ENCODE measurements at places on chromosomes 5 and 9.
A peak's percentile ranks its signal among the peaks of the same experiment; 100 is the strongest.

DNA sequence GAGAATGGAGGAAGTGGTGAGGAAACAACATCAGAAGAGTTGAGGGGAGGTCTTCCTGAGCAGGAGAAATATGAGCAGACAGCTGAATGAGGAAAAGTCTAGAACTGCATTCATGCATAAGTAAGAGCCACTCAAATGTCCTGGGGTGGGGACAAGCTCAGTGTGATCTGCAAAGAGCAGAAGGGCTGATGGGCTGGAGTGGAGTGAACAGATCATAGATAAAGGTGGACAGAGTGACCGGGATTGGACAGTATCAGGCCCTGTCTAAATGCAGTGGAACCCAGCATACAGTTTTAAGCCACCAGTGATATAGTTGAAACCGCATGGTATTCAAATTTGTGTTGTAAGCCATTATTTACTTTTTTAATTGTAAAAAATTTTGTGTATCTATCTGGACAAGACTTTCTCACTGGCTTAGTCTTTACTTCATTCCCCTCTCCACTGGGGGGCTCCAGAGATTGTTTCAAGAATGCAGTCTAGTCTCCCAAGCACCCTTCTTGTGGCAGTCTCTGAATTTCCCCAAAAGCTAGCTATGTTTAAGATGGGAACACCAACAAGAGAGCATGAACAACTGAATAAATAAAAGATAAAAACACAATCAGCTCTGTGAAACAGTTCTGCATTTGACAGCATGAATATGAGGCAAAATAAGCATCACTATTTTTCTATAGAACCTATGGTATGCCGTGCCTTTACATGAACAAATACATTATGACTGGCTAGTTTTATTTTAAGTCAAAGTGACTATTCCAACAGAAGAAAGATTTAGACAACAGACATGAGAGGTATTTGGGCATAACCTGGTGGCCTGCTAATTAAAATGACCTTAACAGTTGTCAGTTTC, 10.7 kb upstream of the STK32A start:
- peak; percentile 19 for DNase-seq

- DNase-seq, result no peak
These were observed 61.4 kb upstream of the RANBP3L start for GRCh38 chr5:36363101-36363500.

DNA sequence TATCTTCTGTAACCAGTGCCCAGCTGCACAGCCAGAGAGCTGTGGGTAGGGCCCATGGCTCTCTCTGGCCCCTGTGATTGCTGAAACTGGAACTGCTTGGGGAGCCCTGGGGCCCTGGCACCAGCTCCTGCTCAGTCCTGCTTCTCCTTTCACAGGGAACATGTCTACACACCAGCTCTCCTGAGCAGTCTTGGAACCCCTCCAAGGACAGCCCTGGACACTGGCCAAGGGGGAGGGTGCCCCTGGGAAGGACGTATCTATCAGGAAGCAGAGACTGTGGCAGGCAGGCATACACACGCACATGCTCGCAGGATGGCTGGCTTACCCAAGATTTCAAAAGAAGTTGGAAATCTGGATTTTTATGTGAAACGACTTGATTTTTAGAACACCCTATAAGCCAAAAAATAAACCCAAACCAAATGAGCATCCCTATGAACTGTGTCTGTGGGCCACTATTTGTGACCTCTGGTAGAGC, 8.8 kb upstream of the TRAF1 start:
- peak; percentile 84 for DNase-seq

DNA sequence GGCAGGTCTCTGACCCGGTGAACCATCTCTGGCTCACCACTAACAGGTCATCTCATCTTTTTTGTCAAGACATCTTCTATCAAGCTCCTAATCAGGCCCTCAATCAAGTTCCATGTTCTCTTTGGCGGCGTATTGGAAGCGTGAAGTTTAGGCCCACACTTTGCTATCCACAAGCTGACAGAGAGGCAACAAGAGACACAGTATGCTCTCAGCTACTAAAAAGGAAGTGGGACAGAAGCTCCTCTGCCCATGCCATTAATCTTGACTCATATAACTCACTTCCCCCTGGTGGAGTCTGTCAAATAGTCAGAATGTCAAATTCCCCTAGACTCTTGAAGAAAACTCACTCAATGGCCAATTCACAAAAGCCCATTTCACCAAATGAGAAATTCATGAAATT, 77.6 kb upstream of the TMC1 start:
- no peak for DNase-seq

- peak; percentile 95 for DNase-seq
These were observed 182.5 kb downstream of the NTRK2 start for GRCh38 chr9:84851935-84852585.

DNA sequence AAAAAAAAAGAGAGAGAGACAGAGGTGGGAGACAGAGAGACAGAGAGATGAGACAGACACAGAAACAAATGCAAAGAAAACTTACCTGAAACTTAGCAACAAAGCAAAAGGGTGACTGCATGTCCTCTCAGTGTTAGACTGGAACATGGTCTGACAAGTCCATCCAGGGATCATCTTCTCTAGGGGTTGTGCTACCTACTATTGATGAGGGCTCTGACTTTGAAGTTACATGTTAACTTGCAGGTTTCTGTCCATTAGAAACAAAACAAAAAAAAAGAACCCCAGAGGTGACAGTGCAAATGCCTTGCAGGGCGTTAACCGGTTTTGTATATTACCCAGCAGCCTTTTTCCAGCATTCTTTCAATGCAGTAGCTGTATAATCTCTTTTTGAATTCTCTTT, 13.6 kb upstream of the SPARC start:
- DNase-seq, result no peak

- DNase-seq, result no peak
These were observed 4.8 kb downstream of the GLIPR2 start for GRCh38 chr9:36141288-36141687.

GRCh38 chr5:14235872-14236271, 92.7 kb downstream of the TRIO start:
- no peak for DNase-seq

DNA sequence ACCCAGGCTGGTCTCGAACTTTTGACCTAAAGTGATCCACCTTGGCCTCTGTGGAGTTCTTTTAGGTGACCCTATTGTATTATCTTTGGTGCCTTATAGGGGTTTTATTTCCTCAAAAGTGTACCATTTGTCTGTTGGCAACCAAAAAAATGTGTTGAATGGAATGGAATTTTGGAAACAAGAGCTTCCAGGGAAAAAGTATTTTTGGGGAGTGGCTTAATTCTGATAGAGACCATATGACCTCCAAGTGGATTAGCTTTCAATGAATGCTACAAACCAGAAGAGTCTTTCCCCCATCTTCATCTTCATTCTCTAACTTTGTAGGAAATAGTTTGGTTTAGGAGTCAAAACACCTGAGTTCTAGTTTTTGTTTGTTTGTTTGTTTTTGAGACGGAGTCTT, 3.4 kb upstream of the OGN start:
- DNase-seq, result no peak

DNA sequence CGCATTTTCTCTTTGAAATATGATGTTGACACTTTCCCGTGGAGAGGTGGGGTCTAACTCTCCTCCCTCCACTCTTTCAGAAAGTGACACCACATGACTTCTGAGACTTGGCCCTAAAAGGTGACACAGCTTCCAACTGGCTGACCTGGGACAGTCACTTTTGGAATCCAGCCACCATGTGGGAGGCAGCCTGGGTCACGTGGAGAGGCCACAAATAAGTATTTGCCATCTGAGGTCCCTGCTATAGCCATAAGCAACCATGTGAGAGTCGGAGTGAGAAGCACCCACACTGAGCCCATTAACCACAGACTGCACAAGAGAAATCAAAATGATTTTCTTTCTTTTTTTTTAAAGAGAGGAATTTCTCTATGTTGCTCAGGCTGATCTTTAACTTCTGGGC, 4.1 kb upstream of the PHYKPL start:
- DNase-seq, result no peak

DNA sequence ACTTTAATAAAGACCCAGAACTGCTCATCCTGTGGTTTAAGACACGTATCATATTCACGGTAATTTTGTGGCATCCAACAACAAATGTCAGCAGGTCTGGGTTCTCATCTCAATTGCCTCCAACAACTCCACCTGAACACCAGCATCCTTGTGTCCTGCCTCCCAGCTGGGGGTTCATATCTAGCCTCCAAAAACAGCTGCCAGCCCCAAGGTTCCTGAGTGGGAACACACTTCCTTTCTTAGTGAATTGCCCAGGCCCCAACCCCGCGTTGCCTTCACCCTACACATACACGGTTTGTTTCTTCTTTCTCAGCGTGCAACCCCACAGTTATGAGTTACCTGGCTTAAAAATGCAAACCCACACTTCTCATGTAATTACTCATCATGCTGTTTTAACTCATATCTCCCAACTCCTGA, 77.9 kb downstream of the SEMA4D start:
- DNase-seq, result no peak

DNA sequence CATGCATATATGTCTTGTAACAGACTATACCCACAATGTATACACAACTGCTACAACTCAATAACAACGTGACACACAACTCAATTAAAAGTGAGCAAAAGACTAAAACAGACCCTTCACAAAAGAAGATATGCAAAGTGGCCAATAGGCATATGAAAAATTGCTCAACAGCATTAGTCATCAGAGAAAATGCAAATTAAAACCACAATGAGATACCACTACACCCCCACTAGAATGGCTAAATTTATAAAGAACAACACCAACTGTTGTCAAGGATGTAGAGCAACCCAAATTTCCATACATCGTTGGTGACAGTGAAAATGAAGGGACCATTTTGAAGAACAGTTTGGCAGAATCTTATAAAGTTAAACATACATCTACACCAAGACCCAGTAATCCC, 38.9 kb downstream of the GABRB2 start:
- DNase-seq, result no peak

DNA sequence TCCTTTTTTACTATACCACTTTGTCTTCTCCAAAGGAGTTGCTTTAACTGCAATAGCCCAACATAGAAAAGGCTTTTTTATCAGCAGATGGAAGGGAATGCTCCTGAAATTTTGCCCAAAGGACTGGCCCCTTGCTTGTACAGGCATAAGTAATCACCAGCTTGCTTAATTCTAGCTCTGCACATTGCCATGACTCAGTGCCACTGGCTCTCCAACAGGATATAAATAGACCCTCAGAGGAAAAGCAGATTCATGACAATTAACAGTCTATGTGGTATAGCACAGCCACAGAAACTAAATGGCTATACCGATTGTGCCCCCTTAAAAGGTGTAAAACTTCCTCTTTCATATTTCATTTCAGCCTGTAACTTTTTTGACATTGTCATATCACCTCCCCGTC, 227.0 kb downstream of the ZNF608 start:
- peak; percentile 57 for DNase-seq

GRCh38 chr5:26569241-26569928, 469.0 kb downstream of the CDH9 start:
- DNase-seq, result no peak

GRCh38 chr5:69211200-69211599, 21.8 kb downstream of the CENPH start:
- DNase-seq, result no peak

- no peak for DNase-seq
These were observed 30.3 kb upstream of the IL17B start for GRCh38 chr5:149409268-149409948.

DNA sequence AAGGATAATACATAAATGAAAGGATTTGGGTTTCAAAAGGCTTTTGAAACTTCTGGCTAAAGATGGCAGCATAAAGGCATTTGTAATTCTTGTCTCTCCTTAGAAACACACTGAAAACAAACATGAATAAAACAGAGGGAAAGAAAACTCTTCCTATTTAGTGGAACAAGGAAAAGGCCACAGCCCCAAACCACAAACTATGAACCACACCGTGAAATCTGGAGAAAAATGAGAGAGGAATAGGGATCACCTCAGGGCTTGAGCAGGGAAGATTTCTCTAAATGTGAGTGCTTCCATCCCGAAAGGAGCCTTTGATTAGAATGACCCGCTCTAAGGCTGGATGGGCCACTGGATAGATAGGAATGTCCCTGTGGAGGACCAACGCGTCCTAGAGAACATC, 119.6 kb downstream of the SEC61B start:
- DNase-seq, result no peak

DNA sequence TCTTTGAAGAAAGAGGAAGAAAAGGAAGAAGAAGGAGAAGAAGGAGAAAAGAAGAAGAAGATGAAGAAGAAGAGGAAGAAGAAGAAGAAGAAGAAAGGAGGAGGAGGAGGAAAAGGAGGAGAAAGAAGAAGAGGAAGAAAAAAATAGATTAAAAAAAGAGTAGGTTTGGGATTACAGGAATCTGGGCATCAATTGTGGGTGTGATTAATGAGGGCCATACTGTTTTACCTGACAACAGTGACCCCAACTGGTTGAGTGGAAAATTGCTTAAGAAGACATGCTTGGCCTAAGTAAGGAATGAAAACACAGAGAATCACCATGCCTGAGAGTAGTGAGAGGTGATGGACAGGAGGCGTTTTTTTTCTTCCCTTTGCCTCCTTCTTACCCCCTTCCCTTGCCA, 114.6 kb downstream of the FAM170A start:
- DNase-seq, result no peak

GRCh38 chr9:108688051-108688450, 167.7 kb downstream of the ACTL7B start:
- no peak for DNase-seq

DNA sequence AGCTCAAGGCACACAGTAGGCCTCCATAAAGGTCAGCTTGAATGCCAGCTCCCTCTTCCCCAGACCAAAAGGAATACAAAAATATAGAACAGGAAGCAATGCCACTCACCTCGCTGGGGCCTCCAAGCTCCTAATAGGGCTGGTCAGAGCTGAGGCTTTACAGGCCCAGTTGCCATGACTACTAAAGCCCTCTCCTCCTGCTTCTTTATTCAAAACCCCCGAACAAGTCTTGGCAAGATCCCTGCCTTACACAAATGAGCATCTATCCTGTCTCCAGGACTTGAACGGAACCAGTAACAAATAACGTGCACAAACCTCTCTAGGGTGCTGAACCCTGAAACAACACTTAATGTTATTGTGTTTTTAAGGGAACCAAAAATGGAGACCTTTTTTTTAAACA, 136.3 kb downstream of the SIL1 start:
- no peak for DNase-seq

- DNase-seq, result no peak
These were observed 123.5 kb downstream of the RASEF start for GRCh38 chr9:82939451-82939850.

DNA sequence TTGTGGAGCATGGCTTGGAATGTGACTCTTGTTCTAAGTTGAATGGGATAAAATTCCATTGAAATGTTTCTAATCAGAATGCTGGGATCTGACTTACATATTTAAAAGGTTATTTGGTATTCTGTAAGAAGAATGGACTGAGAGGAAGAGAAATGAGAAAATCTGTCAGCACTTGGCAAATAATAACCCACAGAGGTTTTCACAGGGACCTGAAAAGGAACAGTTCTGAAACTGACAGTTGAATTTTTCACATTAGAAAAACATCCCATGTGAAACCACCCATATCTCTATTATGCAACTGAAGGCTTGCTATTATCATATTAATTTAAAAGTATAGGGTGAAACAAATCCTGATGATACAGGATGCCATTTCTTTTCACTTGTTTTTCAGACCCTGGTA, 302.7 kb downstream of the EPB41L4A start:
- DNase-seq, result no peak

GRCh38 chr9:13020146-13021040, 245.6 kb downstream of the LURAP1L start:
- DNase-seq, result no peak
